ENCODE measurements at places on chromosomes 2 and 18.

GRCh38 chr18:49650426-49650891 is 88.6 kb downstream of the LIPG start:
- no peak for DNase-seq

DNA sequence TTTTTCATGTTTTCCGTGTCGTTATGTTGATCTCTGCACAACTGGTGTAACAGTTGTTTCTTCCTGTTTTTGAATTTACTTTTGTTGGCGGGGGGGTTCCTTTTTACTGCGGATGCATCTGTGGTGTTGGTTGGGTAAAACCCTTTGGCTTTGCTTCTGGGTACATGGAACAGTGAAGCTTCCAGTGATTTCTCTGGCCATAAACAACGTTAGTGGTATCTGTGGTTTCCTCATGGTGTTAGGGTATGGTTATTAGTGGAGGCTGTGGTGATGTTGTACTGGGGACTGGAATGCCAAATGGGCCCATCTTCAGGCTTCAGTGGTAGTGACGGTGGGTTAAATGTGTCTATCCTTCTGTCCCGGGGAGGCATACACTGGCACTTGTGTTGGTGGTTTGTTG is 285.4 kb upstream of the ZNF804A start:
- DNase-seq, result no peak

- DNase-seq, result no peak
Observed at GRCh38 chr2:160332318-160332717, 132.2 kb upstream of the ITGB6 start.

DNA sequence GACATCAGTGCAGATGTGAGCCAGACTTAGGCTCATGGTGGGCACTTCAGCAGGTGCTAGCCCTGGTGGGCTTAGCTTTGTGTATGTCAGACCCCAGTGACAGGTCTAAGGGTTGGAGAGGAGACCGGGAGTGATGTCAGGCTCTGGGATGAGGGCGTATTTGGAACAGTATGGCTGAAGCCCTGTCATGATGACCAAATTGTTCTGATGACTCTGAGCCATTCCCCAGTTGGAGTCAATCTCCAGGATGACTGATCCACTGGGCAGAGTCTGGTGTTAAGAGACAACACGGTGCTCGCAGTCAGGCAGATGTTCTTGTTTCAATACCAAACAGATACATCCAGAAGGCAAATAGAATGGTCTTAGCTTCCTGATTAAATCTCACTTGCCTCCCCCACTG is 241.5 kb downstream of the SOX11 start:
- DNase-seq, result no peak

- DNase-seq, result no peak
Observed at GRCh38 chr2:9178110-9178903, 28.3 kb upstream of the ASAP2 start.

GRCh38 chr2:37829202-37829601 is 95.9 kb upstream of the RMDN2 start:
- DNase-seq, result no peak

DNA sequence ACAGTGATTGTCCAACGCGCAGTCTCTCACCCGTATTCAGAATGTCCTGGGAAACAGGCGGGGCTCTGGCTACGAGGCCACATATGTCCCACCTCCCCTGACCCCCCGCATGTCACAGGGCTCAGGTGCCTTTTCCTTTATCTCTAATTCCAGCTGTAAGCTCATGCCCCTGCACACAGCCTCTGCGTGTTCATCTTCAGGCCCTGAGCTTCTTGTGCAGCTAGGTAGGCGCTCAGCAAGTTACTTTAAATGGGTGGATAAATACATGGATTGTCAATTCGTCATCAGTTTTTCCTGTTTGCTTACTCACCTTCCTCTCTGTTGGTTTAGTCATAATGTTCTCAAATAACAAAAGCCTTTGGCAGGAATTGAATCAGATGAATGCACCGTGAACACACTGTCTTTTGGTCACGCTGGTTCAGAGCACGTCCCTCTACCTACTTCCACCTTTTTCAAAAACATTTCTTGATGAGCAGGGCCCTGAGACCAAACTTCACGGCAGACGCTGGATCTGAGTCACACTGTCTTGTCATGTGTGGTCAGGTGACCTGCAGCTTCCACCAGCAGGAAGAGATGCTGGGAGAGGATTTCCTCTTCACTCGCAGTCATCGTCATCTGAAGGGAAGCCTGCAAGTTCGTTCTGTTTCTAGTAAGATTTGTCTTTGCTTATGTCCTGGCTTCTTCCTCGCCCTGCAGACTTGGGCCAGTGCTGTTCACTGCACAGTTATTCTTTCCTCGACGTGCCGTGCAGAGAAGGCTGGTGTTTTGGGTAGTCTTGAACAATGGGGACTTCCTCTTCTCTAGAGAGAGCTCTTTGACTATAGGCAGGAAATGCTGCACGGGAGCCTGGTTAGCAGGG is 138.1 kb downstream of the PTGR3 start:
- peak; percentile 70 for DNase-seq

DNA sequence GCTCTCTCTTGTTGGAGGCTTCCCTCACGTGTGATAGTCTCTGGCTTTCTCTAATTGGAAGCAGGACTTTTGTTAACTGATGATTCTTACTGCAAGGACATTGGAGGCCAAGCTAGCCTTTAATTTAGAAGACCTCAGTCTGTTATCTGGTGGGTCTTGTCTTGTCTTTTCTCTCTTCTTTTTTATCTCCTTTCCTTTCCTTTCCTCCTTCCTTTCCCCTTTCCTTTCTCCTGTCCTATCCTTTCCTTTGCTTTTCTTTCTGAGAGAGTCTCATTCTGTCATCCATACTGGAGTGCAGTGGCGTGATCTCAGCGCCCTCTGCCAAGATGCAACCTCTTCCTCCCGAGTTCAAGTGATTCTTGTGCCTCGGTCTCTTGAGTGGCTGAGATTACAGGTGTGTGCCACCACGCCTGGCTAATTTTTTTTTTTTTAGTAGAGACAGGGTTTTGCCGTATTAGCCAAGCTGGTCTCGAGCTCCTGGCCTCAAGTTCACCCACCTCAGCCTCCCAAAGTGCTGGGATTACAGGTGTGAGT is 18.1 kb downstream of the CCNYL1 start:
- DNase-seq, result no peak

- no peak for DNase-seq
Observed at GRCh38 chr2:23599667-23600066, 214.7 kb downstream of the KLHL29 start.

- no peak for DNase-seq
Observed at GRCh38 chr2:126886916-126887280, 11.8 kb upstream of the TEX51 start.
